ENCODE measurements at places on chromosomes 2 and 18.

DNA sequence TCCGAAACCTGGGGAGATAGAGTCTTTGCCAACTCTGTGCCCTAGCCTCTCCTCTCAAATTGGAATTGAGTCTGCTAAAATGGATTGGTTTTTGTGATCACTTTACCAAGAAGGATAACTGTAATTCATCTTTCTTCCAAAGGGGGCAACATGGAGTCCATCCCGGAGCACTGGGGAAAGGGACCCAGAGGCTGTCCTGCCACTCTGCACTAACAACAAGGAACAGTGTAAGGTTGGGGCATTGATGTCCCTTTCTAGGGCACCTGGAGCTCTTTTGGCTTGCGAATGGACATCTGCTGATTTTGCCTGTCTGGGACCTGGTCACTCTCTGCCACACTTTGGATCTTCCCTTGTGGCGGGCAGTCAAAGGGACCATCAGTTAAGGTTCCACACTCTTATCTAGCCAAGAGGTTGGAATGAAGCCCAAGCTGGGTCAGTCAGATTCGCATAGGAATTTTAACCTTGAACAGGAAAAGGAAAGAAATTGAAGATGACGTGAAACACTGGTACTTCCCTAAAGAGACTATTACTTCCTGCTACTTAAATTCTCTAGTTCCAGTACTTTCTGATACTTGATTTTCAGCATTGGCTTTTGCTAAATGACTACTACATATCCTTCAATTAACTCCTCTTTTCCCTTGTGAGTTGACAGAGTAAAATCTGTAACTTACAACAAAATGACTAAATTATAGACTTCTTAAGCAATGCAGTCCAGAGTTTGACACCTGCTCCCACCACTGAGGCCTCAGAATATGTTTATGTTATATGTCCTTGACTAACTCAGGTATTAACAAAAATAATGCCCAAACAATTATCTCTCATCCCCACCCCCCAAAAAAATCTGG is 64.7 kb upstream of the KLF7 start:
- DNase-seq = no peak

GRCh38 chr2:104825124-104825865 is 28.6 kb upstream of the POU3F3 start:
- DNase-seq = no peak

GRCh38 chr2:224393157-224393872 is 8.6 kb downstream of the FAM124B start:
- no peak for DNase-seq

- no peak for DNase-seq
Measured at GRCh38 chr2:235291461-235291860, 202.4 kb upstream of the AGAP1 start.

DNA sequence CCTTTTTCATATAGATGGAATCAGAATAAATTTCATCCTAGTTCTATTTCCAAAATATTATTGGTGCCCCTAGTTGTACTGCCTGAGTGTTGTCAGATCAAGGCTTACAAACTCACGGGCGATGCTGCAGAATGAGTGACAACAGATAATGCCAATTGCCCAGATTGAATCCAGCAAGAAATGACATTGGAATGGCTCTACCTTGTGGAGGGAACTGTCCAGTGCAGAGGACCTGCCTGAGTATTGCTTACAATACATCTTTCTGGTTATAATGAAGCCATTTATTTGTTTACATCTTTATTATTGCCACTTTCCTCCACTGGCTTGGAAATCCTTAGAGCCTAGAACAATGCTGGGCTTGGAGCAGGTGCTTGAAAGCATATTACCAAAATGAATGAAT is 7.8 kb upstream of the IL1R2 start:
- DNase-seq = no peak

DNA sequence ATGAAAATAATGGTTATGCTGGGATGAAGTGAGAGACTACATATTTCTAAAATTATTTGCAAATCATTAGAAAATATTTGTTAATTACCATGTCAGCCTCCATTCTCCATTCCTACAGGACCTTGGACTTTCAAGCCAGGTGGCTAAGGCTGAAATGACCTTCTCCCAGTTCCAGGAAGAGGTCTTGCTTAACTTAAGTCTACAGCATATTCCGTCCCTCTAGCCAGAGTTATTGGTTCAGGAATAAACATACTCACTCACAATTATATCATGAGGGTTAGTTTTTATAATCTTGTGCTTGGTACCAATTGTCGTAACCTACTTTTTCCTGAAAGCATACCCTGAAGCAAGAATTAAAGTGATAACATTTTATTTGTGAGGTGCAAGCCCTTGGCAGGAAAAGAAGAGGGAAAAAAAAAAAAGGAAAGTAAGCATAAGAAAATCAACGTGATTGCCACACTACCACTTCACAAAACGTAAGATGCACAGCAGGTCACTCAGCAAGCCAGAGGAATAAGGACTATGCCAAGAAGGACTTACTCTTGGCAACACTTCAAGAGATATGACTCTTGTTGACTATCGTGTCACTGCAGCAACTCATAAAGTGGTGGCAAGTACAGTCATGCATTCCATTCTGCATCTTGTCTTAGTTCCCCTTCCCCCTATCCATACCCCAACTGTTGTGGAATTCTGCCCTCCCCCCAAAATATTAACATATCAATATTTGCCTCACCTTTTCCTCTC is 479.1 kb downstream of the MBD2 start:
- DNase-seq = no peak

DNA sequence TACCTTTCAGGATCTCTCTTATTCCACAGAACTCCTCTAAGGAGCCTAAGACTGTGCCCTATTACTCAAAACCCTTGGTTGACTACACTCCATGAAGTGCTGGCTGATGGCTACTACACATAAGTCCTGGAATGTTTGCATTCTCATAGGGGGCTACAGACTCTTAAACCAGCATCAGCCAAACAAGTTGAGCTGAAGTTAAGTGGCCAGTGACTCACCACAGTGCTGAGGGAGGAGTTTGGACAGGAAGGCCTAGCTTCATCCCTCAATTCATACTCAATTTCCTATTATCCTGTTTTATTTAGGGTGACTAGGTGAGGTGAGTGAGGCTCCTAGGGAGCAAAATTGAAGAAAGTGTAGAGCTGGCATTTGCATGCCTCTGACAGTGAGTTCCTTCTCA is 246.7 kb downstream of the SMAD2 start:
- DNase-seq = no peak

DNA sequence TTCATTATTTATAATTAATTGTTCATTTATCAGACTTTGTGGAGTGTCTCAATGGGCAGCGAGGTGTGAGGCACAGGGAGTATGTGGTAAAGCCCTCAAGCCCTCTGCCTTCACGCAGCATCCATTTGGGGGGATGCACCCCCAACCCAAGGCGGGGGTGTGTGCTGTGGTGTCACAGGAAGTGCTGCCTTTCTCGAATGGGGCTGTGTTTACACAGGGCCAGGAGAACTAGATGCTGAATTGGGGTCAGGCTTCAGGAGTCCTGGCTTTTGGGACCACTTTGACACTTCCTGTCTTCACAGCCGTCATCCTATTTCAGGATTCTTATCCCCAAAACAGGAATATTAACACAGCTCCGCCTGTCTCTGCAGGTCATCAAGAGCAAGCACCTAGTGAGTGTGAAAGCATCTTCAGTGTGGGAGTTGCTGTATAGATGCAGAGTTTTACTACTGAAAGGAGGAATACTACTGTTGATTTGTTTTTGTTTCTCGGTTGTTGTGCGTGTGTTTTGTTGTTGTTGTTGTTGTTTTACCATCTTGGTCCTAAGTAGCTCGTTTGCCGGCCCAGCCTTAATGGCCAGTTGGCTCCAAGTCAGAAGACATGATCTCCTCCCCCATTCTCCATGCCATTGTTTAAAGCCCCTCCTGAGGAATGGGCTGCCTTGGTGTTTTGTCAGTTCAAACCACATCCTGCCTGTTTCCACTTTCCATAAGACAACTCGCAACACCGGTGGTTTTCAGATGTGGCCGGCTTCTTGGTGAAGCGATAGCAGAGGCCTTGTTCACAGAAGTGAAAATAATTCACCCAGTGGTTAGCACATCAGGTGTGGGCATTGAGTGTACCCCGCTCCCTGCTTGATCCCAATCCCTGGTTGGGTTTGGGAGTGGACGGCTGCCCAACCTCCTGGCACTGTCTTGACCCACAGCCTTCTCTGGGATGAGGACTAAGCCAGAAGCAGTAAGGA is 221.3 kb downstream of the BCL2 start:
- no peak for DNase-seq

DNA sequence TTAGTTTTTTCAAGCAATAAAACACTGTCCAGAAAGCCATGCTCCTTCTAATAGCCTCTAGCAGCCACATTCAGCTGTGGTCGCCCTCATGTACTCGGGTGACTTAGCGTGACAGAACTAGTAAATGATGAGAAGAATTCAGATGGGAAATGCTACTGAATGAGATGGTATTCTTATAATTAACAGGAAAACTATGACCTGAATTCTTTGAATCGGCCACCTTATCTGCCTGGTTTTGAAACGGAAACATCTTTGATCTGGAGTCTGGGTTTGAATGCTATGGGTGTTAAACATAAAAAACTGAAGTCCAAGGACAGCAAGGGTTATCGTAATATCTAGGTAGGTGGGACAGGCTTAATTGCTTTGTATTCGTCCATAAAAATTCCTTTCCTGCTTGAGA is 138.8 kb upstream of the DNMT3A start:
- DNase-seq = no peak

- no peak for DNase-seq
Measured at GRCh38 chr2:60839126-60839813, 42.1 kb upstream of the REL start.

DNA sequence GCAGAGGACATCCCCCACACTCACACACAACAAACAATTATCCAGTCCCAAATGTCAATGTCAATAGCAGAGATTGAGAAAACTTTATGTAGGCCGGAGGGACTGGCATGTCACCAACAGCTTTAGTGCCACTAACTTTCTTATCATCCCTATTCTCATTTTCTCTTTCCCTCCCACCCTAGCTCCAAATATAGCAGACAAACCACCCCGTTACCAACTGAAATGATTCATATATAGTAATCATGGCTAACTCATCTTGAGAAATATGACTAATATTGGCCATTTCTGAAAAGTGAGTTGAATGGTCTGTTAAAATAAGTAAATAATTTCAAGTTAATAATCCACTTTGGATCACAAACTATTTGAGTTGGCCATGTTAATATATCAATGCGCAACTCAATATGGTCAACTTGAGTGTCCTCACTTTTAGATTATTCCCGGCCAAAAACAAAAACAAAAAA is 242.1 kb upstream of the RND3 start:
- no peak for DNase-seq

DNA sequence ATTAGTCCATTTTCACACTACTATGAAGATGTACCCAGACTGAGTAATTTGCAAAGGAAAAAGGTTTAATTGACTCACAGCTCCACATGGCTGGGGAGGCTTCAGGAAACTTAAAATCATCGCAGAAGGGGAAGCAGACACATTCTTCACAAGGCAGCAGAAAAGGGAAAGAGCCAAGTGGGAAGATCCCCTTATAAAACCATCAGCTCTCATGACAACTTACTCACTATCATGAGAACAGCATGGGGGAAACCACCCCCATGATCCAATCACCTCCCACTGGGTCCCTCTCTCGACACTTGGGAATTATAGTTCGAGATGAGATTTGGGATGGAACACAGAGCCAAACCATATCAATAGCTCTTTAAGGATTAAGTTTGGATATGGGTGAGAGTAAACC is 246.1 kb upstream of the CYRIA start:
- DNase-seq = no peak

- no peak for DNase-seq
Measured at GRCh38 chr18:35000457-35000856, 40.8 kb upstream of the MAPRE2 start.

- DNase-seq = no peak
Measured at GRCh38 chr18:3122851-3123250, 96.9 kb downstream of the MYOM1 start.

DNA sequence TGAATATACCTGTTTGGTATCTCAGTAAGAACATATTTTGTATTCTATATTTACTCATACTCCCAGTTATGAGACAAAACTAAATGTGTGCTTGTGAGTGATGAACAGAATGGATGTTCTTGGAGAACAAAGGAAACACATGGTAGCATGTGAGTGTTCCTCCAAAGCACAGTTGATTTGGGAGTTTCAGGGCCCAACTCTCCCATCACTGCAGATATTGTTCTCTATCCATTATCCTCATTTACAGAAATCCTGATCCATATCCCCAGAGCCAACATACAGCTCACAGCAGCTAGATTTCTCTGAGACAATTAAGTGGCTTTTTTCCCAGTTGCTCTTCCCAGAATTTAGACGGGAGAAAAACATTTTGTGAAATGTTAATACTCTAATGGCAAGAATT is 75.6 kb upstream of the MAPRE2 start:
- DNase-seq = no peak

DNA sequence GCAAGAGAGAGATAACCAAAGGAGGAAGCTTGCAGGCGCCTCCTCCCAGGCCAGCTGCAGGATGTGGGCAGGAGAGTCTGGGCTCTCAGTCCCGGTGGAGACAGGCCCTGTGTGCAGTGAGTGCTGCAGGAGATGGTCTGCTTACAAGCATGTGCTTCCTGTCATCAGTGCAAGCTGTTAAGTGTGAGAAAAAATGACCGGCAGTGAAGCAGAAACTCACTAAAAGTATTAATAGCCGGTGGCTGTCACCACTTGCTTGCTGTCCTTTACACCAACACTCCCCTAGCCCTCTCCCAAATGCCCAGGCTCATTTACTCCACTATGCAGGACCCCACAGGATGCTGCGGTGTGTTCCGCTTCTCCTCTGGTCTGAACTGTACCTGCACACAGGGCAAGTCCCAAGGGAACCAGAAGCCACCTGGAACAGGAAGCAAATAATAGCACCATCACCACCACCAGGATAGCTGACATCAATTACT is 435.6 kb upstream of the HS6ST1 start:
- no peak for DNase-seq

- DNase-seq = no peak
Measured at GRCh38 chr2:156472686-156473085, 36.5 kb downstream of the GPD2 start.

DNA sequence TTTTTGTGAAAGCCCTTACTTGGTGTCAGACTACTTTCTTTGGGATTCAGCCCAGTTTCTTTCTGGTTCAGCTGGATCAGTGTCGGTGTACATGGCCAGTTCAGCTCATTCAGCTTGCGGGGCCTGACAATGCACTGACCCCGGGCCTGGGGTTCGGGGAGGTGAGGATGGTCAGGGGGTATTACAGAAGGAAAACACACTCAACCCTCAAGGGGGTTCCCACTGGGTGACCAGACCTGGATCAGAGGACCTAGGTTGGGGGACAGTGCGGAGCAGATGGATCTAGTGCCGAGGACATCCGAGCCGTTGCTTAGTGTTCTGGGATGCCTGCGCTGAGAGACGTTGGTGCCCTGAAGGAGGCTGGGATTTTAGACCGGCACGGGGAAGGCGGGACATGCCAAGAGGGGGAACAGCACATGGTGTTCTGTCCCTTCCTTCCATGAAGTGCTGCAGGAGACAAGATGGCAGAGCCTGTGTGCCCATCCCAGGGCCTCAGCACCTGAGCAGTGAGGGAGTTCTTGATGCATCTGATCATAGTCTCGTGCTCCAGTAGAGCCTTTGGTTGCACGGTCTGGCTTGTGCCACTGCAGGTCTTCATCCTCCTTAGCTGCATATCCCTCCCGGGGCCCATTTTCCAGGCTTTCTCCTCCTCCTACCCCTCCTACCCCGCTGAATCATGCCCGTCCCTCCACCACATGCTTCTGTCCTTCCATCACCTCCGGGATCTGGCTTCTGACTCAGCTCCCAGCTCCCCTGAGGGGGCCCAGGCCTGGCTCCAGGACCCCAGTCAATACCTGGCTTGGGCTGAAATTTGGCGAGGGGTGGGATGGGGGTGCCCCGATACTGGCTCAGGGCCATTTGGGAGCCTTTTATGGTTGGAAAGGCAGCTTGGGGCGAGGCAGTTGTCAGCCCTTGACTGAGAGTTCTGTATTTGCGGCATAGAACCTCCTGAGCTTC is 18.0 kb downstream of the SPEG start:
- no peak for DNase-seq

- DNase-seq = no peak
Measured at GRCh38 chr2:105867587-105867986, 122.9 kb downstream of the NCK2 start.
